ENCODE measurements at places on chromosomes 5 and 9. TPM values are rescaled to one million over a fixed set of nuclear protein-coding genes. Genes with fewer than 3 reads are reported as not detected.

The RALGDS gene
- total RNA-seq, result 94.4 TPM

The PKD2L2 gene
- not detected for total RNA-seq

The SPARC gene
- not detected for total RNA-seq

The GFI1B gene
- total RNA-seq, result not detected

Data from activated T-helper 1 cell treated with anti-CD3 and anti-CD28 coated beads, Interleukin-12 subunit alpha, Interleukin-12 subunit beta, Interleukin-2, Interleukin-4 antibody, amounts not matched to agents 30 ng/mL and 10 ng/mL and 1 ng/mL, durations not matched to agents 14 hours and 24 hours and 36 hours (primary cell).